ENCODE measurements at places on chromosomes 7 and 10.

DNA sequence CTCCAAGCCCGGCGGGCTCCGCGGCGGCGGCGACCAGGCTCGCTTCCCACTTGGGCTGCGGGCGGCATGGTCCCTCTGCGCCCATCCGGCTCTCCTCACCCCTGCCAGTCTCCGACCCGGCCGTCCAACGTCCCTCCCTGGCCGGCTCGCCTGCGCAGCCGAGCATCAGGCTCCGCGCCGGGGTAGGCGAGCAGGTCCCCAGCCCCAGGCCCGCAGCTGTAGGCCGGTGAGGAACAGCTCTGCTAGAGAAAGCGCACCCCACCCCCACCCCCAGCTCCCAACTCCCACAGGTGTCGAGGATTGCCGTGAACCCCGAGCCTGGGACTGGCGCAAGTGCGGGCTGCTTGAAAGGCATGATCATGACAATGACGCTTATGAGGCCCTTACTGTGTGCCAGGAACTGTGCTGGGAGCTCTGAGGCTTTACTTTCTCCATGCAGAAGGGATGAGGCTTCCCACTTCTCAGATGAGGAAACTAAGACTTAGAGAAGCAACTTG is 20.8 kb upstream of the PAX2 start:
- no peak for DNase-seq

DNA sequence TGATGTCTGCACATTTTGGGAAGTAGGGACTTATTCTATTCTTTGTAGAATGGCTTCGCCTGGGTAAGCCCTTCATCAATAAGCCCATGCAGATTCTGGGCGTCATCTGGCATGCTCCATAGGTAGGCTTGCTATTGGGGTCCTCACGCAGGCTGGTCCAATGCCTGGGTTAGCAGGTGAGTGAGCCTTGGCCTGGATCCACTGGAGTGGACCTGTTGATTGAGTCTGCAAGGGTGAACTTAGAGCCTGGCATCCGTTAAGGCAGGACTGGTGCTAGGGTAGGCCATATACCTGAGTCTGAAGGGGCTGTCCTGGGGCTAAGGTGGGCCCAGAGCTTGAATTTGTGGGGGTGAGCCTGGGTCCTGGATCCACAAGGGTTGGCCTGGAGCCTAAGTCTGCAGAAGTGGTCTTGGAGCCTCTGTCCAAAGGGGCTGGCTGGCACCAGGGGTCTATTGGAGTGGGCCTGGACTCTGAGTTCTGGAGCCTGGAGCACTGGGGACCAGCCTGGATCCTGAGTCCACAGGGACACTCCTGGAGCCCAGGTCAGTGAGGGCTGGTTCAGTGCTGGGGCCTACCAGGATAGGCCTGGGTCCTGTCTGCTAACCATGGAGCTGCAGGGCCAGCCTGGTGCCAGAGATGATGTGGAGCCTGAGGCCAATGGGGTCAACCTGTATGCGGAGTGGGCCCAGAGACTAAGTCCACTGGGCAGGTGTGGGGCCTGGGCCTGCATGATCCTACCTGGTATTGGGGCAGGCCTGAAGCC is 297.7 kb downstream of the PTPRN2 start:
- DNase-seq = no peak

DNA sequence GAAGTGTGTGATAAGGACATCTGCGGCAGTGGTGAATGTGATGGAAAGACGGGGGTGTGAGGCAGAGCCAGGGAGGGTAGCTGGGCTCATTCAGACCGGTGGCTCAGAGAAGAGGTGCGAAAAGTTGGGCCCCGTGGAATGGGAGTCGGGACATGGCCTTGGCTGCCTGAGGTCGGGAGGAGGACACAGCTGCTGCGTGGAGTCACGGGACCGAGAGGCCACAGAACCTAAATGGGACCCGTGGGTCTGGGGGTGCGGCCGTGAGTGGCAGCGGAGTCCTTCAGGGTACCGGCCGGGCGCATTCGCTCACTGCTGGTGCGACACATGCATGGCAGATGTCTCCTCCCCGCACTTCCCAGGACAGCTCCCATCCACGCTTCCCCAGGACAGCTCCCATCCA is 22.9 kb upstream of the LARP4B start:
- DNase-seq = no peak

- no peak for DNase-seq
Observed at GRCh38 chr10:62794306-62794705, 10.2 kb upstream of the ADO start.

- DNase-seq = no peak
Observed at GRCh38 chr10:95963202-95963990, 55.6 kb downstream of the CC2D2B start.

DNA sequence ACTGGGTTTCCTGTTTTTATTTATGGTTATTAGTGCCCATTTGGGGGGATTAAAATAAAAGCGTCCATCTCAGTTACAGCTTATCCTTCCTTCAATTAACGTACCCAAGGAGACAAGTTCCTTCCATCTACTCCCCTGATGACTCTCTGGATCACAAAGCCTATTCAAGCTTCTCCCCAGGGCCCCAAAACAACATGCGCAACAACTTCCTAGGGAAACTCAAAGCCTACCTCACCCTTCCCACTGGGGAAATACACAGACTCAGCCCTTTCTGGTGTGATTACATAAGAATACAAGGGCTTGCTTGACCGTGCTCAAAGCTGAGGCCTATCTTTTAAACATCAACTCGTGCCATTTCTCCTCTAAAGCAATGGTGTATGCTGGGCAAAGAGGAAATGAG is 112.4 kb downstream of the CDK6 start:
- no peak for DNase-seq

GRCh38 chr10:123553810-123554430 is 112.2 kb upstream of the GPR26 start:
- no peak for DNase-seq

DNA sequence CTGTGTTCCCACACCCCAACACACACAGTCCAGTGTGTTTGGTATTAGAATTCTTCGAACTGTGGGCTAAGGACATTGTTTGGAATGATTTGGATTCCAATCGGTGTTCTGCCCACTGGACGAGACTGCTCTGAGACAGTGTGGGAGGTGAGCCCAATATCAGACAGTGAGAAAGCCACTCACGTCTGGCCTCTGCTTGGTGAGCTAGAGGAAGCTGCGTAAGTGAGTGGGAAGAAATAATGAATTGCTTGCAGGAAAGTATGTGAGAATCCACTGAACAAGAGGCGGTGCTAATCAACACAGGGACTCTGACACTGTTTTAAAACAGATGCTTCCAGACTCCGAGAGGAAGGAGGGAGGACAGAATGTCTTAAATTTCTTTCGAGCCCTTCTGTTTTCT is 675.0 kb upstream of the ANKRD30A start:
- DNase-seq = peak; percentile 37
